Muscle of back (tissue), 13 donors: ENCODE measurements at places on chromosomes 7 and 10. TPM values are rescaled to one million over a fixed set of nuclear protein-coding genes. Genes with fewer than 3 reads are reported as not detected.

- DNase-seq, result peak; percentile 57
Observed at GRCh38 chr7:11831736-11832495, at the start of gene THSD7A. Gene THSD7A, minus strand, starts transcription at chr7:11832198. Its CDS starts 252 bp downstream, at chr7:11831946.

GRCh38 chr10:35437829-35438228, 101.5 kb downstream of the CCNY start:
- no peak for DNase-seq

DNA sequence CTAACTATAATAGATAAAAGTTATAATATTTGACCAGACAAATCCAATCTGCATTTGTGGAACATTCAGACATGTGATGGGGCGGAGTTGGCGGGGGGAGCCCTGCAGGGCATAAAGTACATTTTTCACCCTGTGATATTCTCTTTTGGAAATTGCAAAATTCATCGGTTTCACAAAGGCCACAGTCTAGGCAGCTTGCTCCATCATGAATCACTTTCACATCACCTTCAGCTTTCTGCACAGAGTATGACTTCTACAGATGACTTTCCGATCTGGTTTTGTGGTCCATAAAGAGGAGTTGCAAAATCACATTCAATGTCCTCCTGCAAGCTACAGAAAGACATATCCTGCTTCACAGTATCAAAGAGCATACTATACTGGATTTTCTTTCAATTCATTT, 51.4 kb upstream of the APBB1IP start:
- DNase-seq, result no peak

DNA sequence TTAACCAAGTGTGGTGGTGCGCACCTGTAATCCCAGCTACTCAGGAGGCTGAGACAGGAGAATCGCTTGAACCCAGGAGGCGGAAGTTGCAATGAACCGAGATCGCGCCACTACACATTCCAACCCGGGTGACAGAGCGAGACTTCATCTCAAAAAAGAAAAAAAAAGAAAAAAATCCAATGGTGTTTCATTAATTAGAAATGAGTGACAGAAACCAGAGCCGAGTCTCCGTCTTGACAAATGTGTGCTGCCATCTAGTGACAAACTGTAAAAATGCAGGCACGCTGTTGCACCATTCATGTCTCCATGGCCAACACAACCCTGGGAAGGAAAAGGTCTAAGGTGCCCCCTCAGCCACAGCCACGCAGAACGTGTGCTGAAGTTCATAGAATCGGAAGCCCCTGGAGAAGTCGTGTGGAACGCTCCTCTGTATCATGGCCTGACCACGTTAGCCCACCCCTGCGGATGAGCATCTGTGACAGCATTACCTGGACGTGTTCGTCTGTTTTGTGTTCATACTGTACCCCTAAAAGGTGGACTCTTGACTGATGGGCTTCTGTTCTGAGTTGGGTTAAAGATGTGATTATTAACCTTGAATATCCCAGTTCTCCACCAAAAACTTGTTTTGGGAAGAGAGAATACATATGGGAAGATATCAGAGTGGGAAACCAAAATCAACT, 94.9 kb downstream of the LYZL2 start:
- DNase-seq, result peak; percentile 85

CPA2 gene
- 0.63 TPM for polyA plus RNA-seq

WAC gene
- polyA plus RNA-seq, result 91.6 TPM
